ENCODE measurements at places on chromosomes 16 and 17.

DNA sequence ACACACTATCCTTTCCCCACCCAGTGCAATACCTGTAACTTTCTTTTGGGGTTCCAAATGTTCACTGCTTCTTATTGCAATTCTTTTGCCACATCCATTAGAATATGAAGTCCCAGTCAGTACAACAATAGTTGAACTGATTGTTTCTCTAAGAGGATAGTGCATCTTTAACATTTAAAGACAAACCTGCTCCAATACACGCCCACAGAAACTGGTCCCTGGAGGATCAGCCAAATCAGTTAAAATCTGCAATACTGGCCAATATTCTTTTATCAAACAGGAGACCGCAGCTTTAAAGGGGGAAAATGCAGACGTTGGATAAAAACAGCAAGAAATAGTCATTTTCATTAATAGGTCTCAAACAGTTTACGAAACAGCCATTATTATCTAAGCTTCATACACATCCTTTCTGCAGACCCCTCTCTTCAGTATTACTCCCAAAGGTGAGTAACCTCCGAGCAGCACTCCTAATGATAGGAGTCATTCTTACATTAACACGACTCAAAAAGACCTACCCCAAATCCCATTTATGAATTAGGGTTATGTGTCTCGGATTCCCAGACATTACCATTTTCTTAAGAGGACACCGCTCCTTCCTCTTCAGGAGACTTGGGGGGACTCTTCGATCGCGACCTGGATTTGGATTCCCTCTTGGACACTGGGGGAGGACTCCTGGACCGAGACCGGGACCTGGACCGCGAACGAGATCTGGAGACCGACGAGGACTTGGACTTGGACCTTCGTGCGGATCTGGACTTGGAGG is 1.4 kb downstream of the SRSF2 start:
- DNase-seq: no peak

DNA sequence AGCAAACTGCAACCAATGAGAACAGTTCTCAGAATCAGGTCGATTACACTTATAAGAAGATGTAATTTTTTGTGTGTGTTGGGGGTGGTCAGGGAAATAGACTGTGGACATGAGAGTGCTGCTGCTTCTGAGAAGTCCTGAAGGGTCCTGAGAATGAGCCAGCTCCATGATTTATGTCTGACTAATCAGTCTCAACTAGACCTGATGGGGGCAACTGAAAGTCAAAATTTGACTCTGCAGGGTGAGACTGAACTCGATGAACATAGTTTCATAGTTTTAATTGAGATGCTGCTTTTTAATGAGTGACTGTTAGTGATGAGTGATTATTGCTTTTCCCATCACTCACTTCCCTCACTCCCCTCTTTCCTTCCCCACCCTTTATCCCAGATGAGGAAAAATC is 37.3 kb downstream of the SMARCE1 start:
- DNase-seq: no peak

GRCh38 chr16:3058139-3059030 is 7.1 kb upstream of the IL32 start:
- DNase-seq: no peak

DNA sequence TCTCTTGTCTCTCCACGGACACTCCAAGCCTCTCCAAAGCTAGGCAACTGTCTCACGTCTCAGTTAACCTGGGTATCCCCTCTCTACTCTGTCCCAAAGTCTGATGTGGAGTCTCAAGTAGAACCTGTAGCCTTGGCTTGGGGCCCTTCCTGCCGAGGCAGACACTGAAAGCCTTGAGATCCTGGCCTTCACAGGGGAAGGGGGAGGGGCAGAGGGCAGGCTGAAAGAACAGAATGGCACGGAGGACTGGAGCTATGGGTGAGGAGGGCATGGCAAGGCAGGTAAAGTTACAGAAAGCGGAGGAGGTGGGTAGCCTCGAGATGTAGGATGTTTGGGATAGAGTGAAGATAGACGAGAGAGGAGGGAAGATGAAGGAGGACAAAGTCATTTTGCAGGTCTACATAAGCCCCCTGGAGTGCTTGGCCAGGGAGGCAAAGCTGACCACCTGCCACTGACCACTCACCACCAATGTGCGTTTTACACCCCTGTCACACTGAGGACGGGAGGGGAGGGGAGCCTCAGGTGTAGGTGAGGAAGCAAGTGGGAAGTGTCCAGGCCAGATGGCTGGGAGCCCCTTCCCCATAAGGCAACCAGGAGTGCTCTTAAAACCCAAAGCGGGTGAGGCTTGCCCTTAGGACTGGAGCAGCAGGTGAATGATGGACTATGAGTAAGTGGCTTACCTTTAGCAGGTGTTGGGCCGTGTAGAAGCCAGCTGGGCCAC is 1.3 kb downstream of the FDXR start:
- DNase-seq: no peak

DNA sequence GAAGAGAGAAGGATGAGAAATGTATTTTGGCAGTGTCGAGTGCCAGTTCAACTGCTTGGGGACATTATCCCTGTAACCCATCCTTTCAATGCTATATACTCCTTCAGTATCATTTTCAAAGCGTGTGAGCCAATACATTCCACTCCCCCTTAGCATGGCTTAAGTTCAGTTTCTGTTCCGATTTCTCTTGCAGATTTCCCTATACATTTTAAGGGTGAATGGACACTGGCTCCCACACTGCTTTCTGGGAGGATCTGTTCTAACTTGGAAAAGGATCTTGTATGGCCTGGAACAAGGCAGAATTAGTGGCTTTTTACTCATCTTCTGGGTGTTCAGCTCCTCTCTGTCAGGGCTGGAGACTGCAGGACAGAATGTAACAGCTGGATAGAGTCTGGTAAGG is 333.8 kb downstream of the HAPSTR1 start:
- DNase-seq: no peak

- no peak for DNase-seq
Observed at GRCh38 chr17:18161207-18162145, 22.2 kb upstream of the ALKBH5 start.

GRCh38 chr16:87984632-87985267 is 33.5 kb downstream of the BANP start:
- DNase-seq: no peak

GRCh38 chr16:74573622-74574021 is 33.3 kb downstream of the GLG1 start:
- no peak for DNase-seq

- DNase-seq: no peak
Observed at GRCh38 chr17:63555500-63556156, 5.4 kb downstream of the DCAF7 start.

DNA sequence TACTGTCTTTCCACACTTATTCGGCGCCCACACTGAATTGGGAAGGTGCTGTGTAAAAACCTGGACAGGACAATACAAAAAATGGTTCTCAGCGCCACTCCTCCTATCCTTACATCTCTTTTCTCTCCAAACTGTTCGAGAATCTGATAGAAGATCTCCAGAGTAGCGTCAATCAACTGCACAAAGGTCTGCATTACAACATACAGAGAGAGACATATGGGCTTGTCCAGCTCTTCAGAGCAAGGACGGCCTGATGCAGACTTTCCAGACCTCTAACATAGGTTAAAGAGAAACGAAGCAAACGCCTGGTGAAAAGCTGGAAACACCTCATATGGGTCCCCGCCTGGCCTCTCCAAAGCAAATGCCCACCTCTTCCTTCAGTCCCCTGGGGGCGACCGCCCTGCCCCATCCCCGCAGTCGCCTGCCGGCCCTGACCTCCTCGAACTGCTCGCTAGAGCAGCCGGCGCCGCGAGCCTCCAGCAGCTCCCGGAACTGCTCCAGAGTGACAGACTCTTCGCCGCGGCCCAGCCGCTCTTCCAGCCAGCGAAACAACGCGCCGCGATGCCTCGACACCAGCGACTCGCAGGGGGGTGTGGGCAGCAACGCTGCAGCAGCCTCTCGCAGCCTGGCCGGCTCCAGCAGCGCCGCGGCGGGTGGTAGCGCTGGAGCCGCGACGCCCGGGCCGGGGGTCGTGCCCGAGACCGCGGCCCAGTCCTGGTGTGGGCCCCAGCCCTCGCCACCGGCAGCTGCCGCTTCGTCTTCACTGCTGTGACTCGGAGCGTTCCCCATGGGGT is 526 bp downstream of the ZZEF1 start:
- DNase-seq: no peak

DNA sequence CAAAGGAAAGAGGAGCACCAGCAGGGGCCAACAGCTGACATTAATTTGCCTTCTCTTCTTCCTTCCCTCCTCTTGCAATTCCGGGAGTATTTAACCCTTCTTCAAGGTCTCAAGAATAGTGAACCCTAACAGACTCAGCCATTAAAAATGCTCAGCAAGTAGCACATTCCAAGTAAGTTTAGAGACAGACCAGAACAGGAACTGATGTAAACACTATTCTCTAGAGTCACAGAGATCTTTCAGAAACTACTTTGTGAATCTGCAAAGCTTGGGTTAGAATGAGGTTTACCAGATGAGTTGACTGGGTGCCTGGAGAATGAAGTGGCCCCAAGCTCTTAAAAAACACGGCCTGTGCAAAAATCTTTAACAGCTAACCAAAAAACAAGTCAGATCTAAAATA is 50.9 kb downstream of the TEX2 start:
- no peak for DNase-seq

GRCh38 chr16:88760424-88761142 is 24.4 kb downstream of the PIEZO1 start:
- no peak for DNase-seq

DNA sequence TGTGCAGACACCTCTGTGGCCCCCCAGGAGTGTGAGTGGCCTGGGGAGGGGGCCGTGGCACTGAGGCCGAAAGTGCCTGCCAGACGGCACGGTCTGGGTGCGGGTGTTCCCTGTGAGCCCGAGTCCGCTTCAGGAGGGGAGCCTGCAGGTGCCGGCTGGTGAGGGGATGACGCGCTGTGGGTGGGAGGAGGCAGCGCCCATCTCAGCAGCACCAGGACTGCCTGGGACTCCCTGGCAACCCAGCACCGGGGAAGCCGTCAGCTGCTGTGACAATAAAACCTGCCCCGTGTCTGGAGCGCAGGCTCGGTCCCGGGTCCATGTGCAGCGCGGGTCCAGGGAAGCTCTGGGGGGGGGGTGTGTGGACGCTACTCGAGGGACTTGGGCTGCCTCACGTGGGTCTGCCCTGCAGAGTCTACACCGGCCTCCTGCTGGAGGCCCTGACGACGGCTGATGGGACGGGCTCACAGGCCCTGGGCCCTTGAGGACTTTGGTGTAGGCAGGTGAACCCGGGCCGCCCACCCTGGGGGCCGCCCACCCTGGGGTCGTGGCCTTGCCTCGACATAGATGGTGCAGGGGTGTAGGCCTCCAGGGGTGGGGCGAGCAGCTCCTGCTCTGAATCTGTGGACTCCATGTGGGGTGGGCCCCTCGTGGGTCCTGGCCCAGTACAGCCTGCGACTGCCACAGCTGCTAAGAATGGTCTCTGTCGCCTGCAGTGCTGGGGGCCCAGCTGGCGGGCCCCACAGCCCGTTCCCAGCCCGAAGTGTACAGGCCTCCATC is 5.9 kb upstream of the RAB40C start:
- no peak for DNase-seq

DNA sequence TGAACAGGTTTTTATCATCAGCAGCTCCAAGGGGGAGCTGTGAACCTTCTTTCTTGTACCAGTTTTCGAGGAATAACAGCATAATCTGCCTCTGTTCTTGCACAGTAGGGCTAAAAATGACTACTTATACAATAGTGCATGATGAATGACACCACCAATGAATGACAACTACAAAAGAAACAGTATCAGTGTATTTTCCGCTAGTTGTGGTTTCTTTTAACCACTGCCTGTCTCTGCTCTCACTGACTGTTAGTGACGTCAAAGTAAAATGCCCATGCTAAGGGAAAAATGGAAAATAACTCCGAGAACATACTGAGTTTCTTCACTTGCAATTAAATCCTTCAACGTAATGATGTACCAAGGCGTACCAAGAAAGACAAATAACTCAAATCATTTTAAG is 294.9 kb downstream of the MAP2K6 start:
- DNase-seq: no peak

DNA sequence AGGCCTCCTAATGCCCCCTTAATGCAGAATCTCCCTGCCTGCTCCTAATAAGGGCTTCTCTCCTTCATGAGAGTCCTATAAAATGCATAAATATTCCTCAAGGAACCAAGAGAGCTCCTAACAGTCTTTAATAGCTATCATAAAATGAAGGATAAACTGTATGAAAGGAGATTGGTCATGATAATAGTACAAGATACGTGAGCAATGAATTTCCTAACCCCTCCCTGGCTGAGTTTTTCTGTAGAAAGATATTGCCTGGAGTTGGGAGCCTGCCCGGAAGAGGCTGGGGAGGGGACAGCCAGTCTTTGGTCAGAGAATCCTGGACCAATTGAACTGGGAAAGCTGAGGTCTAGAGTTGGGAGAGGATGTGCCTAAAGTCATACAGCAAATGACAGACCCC is 321.9 kb upstream of the CDH5 start:
- no peak for DNase-seq

DNA sequence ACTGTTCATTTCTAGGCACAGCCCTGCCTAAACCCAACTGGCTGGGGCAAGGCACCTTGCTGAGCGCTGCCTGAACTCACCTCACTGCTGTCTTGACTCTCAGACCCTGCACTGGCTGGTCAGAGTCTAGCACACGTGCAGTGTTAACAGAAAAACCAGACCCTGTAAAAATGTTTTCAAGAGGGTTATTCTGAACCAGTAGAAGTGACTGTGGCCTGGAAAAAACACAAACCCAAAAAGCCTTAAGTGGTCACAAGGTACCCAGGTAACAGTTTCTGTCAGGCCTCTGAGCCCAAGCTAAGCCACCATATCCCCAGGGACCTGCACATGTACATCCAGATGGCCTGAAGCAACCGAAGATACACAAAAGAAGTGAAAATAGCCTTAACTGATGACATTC is 6.1 kb upstream of the EIF4A3 start:
- DNase-seq: no peak

DNA sequence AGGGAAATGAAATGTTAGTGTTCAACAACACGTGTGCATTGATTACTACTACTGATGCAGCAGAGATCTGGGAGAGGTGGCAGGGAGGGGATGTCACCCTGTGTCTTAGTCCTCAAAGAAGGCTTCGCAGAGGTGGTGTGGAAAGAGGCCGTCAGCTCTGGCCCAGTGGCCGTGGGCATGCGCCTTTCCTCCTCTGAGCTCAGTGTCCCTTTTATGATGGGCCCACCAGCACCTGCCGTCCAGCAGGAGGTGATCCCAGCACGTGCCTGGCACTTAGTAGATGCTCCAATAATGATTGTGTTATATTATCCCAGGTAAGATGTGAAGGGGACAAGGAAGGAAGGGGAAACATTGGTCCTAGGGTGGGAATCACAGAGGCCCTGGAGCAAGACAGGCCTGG is 106.2 kb downstream of the CLEC16A start:
- DNase-seq: no peak

- DNase-seq: no peak
Observed at GRCh38 chr16:53761962-53762703, 58.2 kb downstream of the FTO start.

DNA sequence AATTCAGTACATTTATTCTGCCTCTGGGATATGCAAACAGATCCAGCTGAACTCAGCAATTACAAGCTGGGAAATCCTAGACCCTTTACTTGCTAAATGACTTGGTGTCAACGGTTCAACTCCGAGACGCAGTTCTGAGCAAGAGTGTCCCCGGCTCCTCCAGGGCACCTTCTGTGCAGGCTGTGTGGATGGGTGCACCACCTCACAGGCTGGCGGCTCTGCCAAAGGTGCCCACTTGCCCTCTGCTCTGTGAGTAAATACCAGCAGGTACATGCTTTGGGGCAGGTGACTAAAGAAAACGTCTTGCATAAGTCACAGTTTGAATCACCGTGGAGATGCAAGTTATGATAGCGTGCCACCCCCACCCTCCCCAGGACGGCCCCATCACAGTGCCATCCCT is 23.3 kb downstream of the MAP1LC3B start:
- DNase-seq: no peak

GRCh38 chr16:90031931-90032673 is 12.8 kb upstream of the DBNDD1 start:
- no peak for DNase-seq
